ENCODE measurements at places on chromosomes 7 and 10. TPM values are rescaled to one million over a fixed set of nuclear protein-coding genes. Genes with fewer than 3 reads are reported as not detected.

Gene SRRM3
- polyA plus RNA-seq = 2.7 TPM

Gene OR6B1
- polyA plus RNA-seq = not detected

Gene TMEM178B
- 0.20 TPM for polyA plus RNA-seq

Gene PLEKHS1
- polyA plus RNA-seq = not detected

Gene CRHR2
- not detected for polyA plus RNA-seq

Gene CCDC7
- 0.44 TPM for polyA plus RNA-seq

- no peaks in the 10 kb centered on the region for H3K36me3 ChIP-seq
- H3K27ac ChIP-seq = peak overlapping the region; percentile 5
- no peak overlapping the region for H3K4me3 ChIP-seq
- DNase-seq = peak; percentile 39
Measured at GRCh38 chr10:15313047-15313446, 58.0 kb downstream of the FAM171A1 start.

Gene CPED1
- 4.4 TPM for polyA plus RNA-seq

GRCh38 chr7:74405899-74406512 is 47.7 kb upstream of the GTF2IRD1 start:
- H3K36me3 ChIP-seq = peaks cover 45% of the 10 kb centered on the region
- no peaks in the 10 kb centered on the region for H3K27me3 ChIP-seq
- H3K4me1 ChIP-seq = no peaks in the 10 kb centered on the region
- no peak for DNase-seq
- no peak overlapping the region for H3K27ac ChIP-seq
- no peak overlapping the region for H3K4me3 ChIP-seq

Gene MICALL2
- polyA plus RNA-seq = 38.8 TPM

Gene CXCL12
- 4.7 TPM for polyA plus RNA-seq

Gene ANK3
- 13.9 TPM for polyA plus RNA-seq

Gene HOXA3
- polyA plus RNA-seq = 0.15 TPM

Gene SGCE
- 69.5 TPM for polyA plus RNA-seq

Gene CALN1
- not detected for polyA plus RNA-seq

DNA sequence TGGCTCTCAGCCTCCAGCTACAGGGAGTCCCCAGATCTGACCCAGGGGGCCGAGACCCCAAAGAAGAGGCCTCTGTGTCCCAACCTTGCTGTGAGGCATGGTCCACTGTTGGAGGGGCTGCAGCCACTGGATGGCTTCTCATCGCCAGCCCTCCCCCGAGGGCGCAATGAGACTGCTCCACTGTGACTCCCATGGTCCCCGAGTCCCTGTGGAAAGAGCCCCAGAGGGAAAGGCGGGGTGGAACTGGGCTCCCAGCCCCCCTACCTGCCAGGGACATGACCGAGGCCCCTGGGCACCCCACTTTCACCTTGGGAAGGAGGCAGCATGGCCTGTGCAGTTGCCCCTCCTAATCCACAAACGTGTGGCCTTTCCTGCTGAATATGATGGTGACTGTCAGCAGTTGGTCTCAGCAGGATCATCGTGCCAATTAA is 33.5 kb upstream of the RET start:
- peak; percentile 35 for DNase-seq
- H3K4me1 ChIP-seq = no peaks in the 10 kb centered on the region
- no peaks in the 10 kb centered on the region for H3K36me3 ChIP-seq

Gene WDR86
- 2.5 TPM for polyA plus RNA-seq

Gene CNPY1
- not detected for polyA plus RNA-seq

Gene PAPSS2
- polyA plus RNA-seq = 55.0 TPM

- H3K36me3 ChIP-seq = no peaks in the 10 kb centered on the region
- H3K4me3 ChIP-seq = no peak overlapping the region
- H3K4me1 ChIP-seq = no peaks in the 10 kb centered on the region
- H3K27me3 ChIP-seq = no peaks in the 10 kb centered on the region
Measured at GRCh38 chr7:95684037-95684436, 87.7 kb upstream of the PDK4 start.

GRCh38 chr7:92831716-92832533 is 4.4 kb downstream of the CDK6 start:
- H3K27me3 ChIP-seq = no peaks in the 10 kb centered on the region
- DNase-seq = peak; percentile 22
- peaks cover 50% of the 10 kb centered on the region for H3K4me1 ChIP-seq
- H3K4me3 ChIP-seq = peak overlapping the region; percentile 80
- peak overlapping the region; percentile 96 for H3K27ac ChIP-seq

- no peak overlapping the region for H3K4me3 ChIP-seq
- H3K27me3 ChIP-seq = no peaks in the 10 kb centered on the region
- H3K36me3 ChIP-seq = no peaks in the 10 kb centered on the region
- H3K4me1 ChIP-seq = no peaks in the 10 kb centered on the region
Measured at GRCh38 chr10:46285966-46286620, 704 bp upstream of the ANTXRL start.

Gene TRIM50
- polyA plus RNA-seq = not detected

Gene PPIF
- polyA plus RNA-seq = 73.8 TPM

Gene CDHR1
- polyA plus RNA-seq = 0.02 TPM

GRCh38 chr7:107581387-107582013 is 1.5 kb downstream of the BCAP29 start:
- no peak for DNase-seq
- peak overlapping the region; percentile 68 for H3K27ac ChIP-seq
- peaks cover 43% of the 10 kb centered on the region for H3K36me3 ChIP-seq
- H3K4me3 ChIP-seq = peak overlapping the region; percentile 98
- H3K4me1 ChIP-seq = 0 out of 2 replicates have a peak, but pooled peaks cover 12% of the 10 kb centered on the region

GRCh38 chr7:86600506-86601290 is 43.0 kb upstream of the GRM3 start:
- no peaks in the 10 kb centered on the region for H3K4me1 ChIP-seq
- H3K27me3 ChIP-seq = no peaks in the 10 kb centered on the region
- no peaks in the 10 kb centered on the region for H3K36me3 ChIP-seq

DNA sequence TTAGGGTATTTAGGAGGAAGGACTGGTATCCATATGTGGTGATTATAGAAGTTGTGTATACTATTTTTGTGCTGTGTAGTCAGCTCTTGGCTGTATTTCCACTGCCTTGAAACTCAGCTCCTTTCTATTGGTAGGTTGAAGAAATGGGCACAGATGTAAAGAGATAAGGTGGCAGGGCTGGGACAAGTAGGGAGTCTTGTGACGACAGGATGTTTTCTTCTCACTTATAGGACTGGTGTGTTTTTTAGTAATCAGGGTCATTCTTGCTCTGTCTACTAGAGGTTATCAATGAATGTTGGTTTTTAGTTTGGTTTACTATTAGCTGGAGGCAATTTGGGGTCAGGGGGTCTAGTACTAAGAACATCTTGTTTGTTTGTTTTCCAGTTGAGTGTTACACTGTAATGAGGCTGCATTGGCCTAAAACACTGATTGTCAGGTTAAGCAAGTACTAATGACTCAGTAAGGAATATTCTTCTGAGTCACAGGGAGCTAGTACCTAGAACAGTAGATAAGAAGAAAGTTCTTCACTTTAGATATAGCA is 11.8 kb downstream of the UBN2 start:
- no peak overlapping the region for H3K4me3 ChIP-seq
- no peak overlapping the region for H3K27ac ChIP-seq
- H3K4me1 ChIP-seq = no peaks in the 10 kb centered on the region
- DNase-seq = no peak

Gene SKIDA1
- polyA plus RNA-seq = 0.47 TPM
